Activated T-cell treated with anti-CD3 and anti-CD28 coated beads, Interleukin-2, amount 50 U/mL, for 48 hours (primary cell): ENCODE measurements at places on chromosomes 3 and 15.

DNA sequence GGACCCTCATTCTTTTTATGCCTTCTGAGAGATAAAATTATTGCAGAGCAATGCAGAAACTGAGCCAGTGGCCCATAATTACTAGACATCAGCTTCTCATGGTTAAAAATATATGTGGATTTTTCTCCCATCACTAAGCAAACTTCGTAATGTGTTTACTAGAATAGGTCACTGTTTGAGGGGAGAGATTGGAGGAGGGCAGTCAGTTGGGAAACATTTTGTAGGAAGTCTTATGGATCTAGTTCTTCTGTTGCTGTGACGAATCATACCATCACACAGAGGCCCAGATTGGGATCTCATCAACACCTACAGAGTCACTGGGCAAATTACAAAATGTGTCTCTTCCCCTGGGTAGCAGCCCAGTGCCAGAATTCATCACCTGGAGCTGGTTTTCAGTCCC, 81.4 kb downstream of the PDE8A start:
- DNase-seq = no peak

DNA sequence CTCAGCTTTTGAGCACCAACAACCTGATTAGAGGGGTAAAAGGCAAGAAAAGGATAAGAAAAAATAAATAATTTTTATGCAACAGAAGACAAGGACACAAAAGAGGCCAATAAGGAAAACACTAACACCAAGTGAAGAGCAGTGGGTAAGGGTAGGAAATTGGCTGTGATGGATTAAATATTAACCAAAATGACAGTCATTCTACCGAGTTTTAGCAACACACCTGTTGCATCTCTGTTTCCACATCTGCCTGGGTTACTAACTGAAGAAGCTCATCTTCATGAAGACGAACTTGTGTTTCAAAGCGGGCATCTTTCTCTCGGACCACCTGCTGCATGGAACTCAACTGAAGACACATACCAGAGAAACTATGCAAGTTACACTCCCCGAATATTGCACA, 30.1 kb downstream of the GOLGB1 start:
- no peak for DNase-seq

- no peak for DNase-seq
Measured at GRCh38 chr3:172024679-172025078, 14.7 kb upstream of the FNDC3B start.

- DNase-seq = no peak
Measured at GRCh38 chr15:33768670-33769190, 199.6 kb upstream of the CHRM5 start.

- no peak for DNase-seq
Measured at GRCh38 chr3:81442758-81443456, 318.5 kb downstream of the GBE1 start.

DNA sequence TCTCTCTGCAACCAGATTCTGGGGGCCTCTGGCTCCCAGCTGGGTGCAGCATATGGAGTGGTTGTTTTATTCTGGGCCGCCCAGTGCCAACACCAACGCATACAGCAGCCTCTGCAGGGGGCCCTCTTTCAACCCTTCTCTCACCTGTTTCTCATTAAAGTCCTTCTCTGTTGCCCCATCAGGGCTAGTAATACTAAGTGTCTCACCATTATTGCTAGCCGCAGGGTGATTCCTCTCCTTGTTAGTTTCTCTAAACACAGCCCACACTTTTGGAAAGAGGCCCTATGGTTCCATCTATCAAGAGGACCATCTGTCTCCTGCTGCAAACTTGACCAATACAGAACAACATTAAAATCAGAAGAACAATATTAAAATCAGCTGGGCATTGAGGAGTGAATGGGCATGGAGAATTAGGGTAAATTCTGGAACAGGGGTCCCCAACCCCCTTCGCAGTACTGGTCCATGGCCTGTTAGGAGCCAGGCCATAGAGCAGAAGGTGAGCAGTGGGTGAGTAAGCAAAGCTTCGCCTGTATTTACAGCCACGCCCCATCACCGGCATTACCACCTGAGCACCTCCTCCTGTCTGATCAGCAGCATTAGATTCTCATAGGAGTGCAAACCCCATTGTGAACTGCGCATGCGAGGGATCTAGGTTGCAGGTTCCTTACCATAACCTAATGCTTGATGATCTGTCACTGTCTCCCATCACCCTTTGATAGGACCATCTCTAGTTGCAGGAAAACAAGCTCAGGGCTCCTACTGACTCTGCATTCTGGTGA, 36.5 kb downstream of the ALS2CL start:
- DNase-seq = no peak

DNA sequence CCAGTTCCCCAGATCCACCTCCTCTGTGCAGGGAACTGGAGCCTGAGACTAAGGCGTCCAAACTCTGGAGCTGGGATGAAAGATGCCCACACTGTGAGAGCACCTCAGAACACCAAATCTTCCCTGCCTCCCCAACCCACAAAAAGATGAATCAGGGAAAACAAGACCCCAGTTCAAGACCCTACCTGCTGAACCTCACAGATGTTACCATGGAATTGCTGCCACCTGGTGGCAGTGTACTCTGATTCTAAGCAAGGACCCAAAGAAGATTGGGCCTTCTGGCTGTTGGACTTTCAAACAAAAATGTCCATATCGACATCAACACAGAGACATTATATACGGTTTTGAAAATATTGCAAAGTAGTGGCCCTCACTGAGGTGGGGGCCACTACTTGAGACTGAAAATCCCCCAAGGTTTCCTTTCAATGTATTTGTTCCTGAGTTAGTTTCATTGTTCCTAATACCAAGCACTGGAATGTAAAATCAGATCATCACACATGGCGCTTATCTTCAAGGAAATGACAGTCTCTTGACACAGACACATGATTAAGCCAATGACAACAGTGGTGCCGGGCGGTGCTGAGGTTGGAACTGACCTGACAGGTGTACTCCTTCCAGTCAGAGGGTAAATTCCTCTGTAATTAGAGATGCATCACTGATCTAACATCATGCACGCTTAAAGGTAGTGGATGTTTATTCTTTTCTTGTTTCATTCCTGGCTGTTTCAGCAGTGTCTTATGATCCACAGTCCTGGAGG, 67.6 kb downstream of the SLC6A11 start:
- DNase-seq = peak; percentile 20

GRCh38 chr15:26374806-26375205, 398.1 kb downstream of the GABRB3 start:
- no peak for DNase-seq

- no peak for DNase-seq
Measured at GRCh38 chr3:38528457-38528856, 32.3 kb downstream of the EXOG start.

- no peak for DNase-seq
Measured at GRCh38 chr15:55255714-55256113, 33.9 kb downstream of the RAB27A start.

GRCh38 chr3:126287536-126288241, 69.5 kb downstream of the KLF15 start:
- DNase-seq = no peak

DNA sequence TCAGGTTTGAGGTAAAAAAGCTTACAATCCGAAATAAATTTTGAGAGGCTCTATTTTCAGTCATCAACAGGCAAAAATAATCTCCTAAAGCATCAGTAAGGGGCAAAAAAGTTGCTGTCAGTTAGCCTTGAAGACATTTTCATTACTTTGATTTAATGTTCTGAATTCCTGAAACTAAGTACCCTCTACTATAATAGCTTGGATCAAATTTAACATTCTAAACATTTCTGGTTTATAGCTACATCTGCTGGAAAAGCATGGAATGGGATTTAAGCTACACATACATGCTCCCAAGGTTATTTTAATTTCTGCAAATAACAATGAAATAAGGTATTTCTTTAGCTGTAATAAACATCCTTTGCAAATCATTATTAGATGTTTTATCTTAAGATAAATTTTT, 245.4 kb downstream of the ULK4 start:
- no peak for DNase-seq

- DNase-seq = no peak
Measured at GRCh38 chr3:160695915-160696327, 19.0 kb downstream of the ARL14 start.

DNA sequence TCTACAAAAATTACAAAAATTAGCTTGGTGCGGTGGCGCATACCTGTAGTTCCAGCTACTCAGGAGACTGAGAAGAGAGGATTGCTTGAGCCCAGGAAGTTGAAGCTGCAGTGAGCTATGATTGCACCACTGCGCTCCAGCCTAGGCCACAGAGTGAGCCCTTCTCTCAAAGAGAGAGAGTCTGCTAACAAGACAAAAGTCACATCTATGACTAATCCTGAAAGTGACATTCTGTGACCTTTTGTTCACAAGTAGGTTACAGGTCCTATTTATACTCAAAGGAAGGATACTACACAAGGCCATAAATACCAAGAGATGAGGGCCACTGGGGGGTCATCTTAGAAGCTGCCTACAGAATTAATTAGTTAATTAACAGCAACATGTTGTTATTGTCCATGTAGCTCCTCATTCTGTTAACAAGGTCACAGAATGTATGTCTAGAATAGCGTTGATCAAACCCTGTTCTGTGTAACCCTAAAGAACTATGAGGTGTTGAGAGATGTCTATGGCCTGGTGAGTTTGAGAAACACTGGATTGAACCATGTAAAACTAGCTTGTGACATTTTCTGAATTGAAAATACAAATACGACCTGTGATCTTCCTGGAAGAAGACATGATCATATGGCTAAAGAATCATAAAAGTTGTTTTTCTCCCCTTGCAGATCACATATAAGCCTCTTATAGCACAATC, 97.0 kb downstream of the SAMMSON start:
- DNase-seq = no peak

DNA sequence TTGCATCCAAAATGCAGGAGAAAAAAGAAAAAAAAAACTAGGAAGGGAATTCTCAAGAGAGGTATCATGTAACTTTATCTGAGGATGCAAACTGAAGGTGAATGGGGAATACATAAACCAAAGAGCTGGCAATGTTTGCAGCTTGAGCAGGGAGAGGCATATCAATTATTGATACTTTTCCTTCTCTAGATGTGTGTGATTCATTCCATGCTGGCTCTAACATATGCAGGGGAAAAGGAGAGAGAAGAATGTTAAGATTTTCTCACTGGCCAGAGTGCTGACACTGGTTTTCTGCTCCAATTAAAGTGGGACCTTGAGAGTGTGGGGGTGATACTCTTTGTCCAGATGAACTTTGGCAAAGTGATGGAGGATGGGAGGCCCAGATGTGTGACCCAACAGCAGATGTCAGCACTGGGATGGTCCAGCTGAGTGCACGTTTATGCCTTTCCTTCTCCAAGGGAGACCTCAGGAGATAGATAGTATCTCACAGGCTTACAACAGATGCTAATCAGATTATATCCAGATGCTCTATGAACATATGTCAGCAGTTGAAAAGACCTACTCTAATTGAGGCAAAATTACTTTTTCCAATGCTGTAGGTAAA, 50.0 kb upstream of the PSMD6 start:
- no peak for DNase-seq

DNA sequence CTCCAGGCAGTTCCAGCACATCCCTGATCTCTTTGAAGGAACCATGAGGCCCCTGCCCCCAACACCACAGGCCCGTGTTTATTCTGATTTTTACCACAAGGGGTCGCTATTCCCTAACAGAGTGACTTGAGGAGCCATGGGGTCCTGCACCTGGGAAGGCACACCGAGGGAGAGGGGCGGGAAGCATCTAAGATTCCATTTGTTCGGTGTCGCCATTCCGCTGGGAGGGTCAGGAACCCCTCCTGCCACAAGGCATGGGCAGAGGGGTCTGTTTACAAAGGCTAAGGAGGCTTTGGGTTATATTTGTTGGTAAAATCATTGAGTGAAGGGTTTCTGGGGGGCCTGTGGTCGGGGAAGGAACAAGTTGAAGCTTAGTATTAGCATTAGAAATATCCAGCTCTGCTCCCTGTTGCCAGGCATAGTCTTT, 77.1 kb downstream of the WDR76 start:
- DNase-seq = peak; percentile 72

- DNase-seq = no peak
Measured at GRCh38 chr15:73368301-73369136, at the start of gene HCN4. Gene HCN4 (minus strand): TSS chr15:73368958. CDS start chr15:73368270, 688 bp downstream.

- DNase-seq = no peak
Measured at GRCh38 chr15:67832897-67833709, 6.7 kb downstream of the RNU6-1 start.

DNA sequence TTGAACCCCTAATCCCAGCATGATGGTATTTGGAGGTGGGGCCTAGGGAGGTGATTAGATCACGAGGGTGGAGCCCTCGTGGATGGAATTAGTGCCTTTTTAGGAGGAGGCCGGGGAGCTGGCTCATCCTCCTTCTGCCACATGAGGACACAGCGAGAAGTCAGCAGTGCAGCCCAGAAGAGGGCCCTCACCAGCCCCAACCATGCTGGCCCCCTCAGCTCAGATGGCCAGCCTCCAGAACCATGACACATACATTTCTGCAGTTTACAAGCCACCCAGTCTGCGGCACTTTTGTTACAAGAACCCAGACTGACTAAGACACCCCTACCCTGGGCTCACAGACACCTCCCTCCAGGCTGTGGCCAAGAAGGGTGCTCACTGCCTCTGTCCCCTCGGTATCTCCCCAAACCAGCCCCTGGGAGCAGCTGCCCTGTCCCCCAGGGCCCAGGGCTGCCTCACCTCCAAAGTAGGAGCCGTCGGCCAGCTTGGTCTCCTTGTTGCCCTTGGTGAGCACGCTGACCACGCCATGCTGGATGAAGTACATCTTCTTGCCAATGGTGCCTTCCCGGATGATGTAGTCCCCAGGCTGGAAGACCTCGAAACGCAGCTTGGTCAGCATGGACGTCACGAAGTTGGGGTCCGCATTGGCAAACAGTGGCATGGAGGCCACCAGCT, 44.1 kb downstream of the HCN4 start:
- no peak for DNase-seq

GRCh38 chr15:84883466-84883865, 996 bp upstream of the SLC28A1 start:
- DNase-seq = no peak

GRCh38 chr3:42067326-42067725, 23.8 kb upstream of the TRAK1 start:
- no peak for DNase-seq

GRCh38 chr3:50642382-50642781, 25.4 kb downstream of the MAPKAPK3 start:
- no peak for DNase-seq

DNA sequence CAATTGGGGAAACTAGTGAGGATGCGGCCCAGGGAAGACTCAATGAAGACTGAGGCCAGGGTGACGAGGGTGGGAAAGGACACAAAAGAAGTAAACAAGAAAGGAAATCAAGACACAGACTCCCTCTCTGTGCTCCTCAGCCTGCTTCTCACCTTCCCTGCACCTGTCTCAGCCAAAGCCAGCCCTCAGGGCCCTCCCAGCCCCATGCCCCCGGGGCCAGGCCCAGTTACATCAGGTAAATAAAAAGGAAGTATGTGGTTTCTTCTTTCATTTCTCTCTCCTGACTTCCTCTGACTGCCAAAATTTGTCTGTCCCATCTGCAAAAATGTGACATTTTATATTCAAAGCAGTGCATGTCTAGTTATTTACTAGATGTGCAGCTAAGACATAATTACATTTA, 328.0 kb downstream of the UACA start:
- no peak for DNase-seq

DNA sequence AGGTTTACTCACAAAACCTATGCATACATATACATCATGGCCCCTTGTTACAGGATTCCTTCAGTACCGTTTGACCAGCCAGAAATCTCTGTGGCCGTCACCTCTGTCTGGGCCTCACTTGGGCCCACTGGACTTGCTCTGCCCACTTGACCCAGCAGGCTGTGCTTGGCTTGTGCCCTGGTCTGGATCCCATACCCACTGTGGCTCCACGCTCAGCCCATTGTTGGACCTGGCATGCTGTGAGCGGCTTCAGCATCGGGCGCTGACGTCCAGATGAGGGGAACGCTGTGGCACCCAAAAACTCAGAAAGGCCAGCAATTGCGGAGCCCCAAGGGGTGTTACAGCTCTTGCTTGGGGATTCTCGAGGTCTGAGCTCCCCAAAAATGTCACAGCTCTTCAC, 733.6 kb downstream of the PLOD2 start:
- DNase-seq = no peak
